ENCODE measurements at places on chromosomes 16 and 17.

GRCh38 chr17:4728124-4728523 lies 3.1 kb upstream of the MED11 start:
- no peak for DNase-seq

DNA sequence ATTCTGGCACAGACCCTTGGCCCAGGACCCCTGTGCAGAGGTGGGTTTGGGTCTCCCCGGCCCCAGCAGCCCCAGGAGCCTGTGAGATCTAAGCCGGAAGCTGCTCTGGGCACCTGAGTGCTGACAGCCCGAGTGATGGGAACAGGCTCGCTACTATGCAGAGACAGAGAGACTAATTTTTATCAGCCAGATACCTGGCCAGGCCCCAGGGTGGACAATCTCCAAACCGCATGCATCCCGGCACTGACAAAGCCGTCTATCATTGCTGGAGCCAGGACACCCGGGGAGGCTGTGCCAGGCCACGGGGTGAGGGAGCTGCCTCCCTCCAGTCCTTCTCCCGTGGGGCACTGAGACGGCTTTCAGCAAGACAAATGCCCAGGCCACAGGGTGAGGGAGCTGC lies 25.0 kb downstream of the CBFA2T3 start:
- DNase-seq, result no peak

DNA sequence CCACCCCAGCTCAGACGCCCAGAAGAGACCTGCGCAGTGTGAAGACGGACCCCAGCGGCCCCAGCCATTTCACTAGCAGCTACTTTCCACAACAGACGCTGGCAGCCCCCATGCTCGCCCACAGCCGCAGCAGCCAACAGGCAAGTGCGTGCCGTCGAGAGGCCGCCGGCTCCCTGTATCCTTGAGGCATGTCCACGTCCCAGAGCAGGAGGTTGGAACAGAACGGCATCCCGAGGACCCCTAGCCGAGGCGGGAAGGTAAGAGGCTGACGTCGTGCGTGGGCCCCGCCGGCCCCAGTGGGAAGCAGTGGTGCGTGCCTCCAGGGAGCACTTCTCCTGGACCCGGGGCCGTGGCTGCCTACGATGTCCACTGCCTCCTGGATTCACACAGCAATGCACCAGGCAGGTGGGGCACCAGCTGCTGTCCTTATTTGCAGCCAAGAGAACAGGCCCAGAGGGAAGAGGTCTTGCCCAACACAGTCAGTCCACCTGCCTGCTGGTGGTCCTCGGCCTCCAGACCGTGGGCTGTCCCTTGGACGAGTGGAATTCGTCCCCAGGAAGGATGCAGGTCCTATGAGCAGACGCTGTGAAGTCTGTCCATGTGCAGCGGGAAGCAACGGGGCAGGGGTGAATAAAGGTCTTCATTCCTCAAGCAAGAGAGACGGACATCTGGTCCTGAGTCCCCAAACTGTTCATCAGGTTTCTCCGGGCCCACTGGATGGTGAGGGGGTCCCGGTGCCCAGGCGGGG lies 38.5 kb downstream of the SLC7A5 start:
- DNase-seq, result no peak

DNA sequence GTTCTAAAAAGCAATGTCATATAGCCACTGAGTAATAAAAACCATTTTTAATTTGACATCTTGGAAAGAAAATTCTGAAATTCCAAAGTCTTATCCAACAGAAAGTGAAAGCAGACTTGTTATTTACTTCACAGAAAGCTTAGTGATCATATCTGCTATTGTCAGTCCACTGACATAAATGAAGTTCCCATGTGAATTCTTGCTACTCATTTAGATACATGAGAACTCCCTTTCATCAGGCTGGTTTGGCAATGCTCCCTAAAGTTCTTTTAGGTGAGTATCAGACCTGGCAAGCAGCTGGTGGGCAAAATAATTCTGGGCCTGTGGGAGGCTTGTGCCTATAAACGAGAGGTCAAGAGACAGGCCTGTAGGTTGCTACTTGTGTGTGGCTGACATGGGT lies 23.4 kb downstream of the NME2 start:
- DNase-seq, result no peak

GRCh38 chr16:55574811-55575210 lies 8.3 kb downstream of the CAPNS2 start:
- no peak for DNase-seq

Data from GM12864 (cell line).